ENCODE measurements at places on chromosomes 16 and 17.

DNA sequence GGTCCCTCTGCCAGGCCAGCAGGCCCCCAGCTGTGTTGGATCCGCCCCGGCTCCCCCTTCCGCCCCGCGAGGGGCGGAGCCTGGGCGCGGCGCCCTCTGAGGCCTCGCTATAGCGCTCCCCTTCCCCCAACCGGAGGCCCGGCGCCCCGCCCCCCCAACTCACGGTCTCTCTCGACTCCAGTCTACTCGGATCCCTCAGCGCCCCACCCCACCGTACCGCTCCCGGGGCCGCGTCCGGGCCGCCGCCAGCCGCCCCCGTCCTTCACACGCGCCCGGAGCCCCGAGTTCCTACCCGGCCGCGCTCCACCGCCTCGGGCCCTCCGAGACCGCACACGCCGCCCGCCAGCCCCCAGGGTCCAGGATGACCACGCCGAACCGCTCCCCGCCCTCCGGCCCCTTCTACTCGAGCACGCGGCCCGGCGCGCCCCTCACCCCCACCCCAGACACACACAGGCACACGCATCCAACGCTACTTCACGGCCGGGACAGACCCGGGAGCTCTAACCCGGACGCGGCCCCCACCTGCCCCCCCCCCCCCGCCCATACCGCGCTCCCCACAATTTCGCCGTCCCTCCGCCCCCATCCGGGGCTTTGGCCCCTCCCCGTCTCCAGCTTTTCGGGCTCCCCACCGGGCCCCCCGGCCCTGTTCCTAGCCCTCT is 1.4 kb downstream of the PHF23 start:
- DNase-seq: no peak

GRCh38 chr16:76976756-76977155 is 214.2 kb upstream of the MON1B start:
- DNase-seq: no peak

DNA sequence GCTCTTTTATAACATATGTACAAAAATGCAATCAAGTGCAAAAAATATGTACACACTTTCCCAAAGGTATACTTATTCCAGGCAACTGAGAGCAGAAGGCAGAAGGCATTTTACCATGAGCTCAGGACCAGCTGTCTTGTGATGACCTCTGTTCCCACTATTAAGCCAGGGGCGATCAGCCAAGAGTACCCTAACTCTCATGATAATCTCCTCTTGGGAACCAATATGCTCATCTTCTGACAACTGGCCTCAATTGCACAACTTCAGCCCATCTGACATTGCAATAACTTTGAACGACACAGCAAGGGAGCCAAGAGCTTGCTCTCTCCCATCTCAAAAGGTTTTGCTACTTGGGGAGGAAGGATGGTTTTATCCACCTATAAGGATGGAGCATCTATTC is 471.9 kb downstream of the HS3ST3B1 start:
- DNase-seq: no peak

- no peak for DNase-seq
Observed at GRCh38 chr16:75566758-75567255, 628 bp downstream of the GABARAPL2 start.

DNA sequence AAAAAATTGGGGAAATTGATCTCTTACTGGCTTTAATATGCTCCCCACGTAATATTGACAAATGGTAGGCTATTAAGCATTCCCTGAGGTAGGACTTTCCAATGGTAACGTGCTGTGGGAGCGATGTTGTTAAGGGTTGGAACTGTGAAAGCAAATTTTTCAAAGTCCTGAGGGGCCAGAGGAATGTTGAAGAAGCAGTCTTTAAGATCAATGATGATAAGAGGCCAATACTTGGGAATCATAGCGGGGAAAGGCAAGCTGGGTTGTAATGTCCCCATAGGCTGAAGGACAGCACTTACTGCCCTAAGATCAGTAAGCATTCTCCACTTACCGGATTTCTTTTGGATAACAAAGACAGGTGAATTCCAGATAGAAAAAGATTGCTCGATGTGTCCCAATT is 69.6 kb upstream of the ARL4D start:
- DNase-seq: no peak

DNA sequence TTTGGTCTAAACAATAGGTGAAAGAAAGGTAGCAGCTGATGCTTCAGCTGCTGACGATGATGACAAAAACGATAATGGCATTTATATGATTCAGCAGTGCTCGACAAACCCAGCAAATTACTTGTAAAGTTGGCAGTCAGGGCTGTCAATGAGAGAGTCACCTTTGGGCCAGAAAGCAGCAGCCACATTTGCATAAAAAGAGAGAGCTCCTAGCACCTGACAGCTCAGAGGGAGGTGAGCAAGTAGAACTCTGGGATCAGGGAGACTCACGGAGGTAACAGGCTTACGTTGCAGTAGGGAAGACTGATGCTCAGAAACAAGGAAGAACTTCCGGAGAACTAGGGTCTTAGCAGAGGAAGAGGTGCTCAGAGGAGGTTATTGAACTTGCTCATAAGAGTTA is 291.9 kb upstream of the ZFHX3 start:
- DNase-seq: no peak

All from brain pericyte (primary cell).